Keratinocyte (primary cell): ENCODE measurements at places on chromosomes 13 and 19. TPM values are rescaled to one million over a fixed set of nuclear protein-coding genes. Genes with fewer than 3 reads are reported as not detected.

LGALS4 gene
- polyA plus RNA-seq: 0.11 to 0.30 TPM (median 0.13 TPM) in 3 replicates

ELSPBP1 gene
- not detected in 3 replicates for polyA plus RNA-seq

SULT2A1 gene
- not detected in 3 replicates for polyA plus RNA-seq

CBY2 gene
- not detected in 3 replicates for polyA plus RNA-seq

CYP4F11 gene
- polyA plus RNA-seq: 2.4 to 3.6 TPM (median 3.1 TPM) in 3 replicates

ACP7 gene
- polyA plus RNA-seq: 0.08 to 0.28 TPM (median 0.09 TPM) in 3 replicates

LRRC8E gene
- polyA plus RNA-seq: 11.5 to 22.2 TPM (median 13.5 TPM) in 3 replicates

RNF225 gene
- polyA plus RNA-seq: 0.06 TPM in 1 of 3 replicates, not detected in the others

PTGER1 gene
- 0.05 TPM in 1 of 3 replicates, not detected in the others for polyA plus RNA-seq
